ENCODE measurements at places on chromosomes 6 and 20. TPM values are rescaled to one million over a fixed set of nuclear protein-coding genes. Genes with fewer than 3 reads are reported as not detected.

Gene FABP7
- not detected for total RNA-seq

Gene TBXT
- not detected for total RNA-seq

DNA sequence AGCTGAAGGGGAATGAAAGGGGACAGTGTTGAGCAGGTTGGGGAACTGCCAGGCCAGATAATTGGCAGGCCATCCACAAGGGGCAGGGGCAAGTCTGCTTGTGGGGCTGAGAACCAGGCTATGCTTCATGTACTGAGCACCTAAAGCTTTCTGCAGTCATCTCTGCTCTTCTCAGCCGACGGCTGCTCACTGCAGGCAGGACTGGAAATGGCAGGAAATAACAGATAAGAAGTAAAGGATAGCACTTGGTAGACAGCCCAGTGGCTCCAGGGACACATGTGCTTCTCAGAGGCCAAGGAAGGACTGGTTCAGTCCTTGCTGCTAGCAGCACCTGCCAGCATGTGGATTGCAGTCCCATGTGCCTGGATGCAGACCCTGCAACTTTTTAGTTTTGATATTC, 89.8 kb downstream of the CD164 start:
- no peaks in the 10 kb centered on the region for H3K36me3 ChIP-seq
- H3K27ac ChIP-seq: no peak overlapping the region
- no peaks in the 10 kb centered on the region for H3K4me1 ChIP-seq
- no peak overlapping the region for H3K4me3 ChIP-seq

- H3K36me3 ChIP-seq: peaks cover 10% of the 10 kb centered on the region
- H3K27ac ChIP-seq: no peak overlapping the region
- no peak for DNase-seq
- H3K27me3 ChIP-seq: no peaks in the 10 kb centered on the region
- no peak overlapping the region for H3K4me3 ChIP-seq
Observed at GRCh38 chr6:20839630-20840029, 305.4 kb downstream of the CDKAL1 start.

Data from activated naive CD4-positive, alpha-beta T cell treated with anti-CD3 and anti-CD28 coated beads for 36 hours (primary cell).